Thoracic aorta (tissue), 2 donors: ENCODE measurements at places on chromosomes 2 and 18. TPM values are rescaled to one million over a fixed set of nuclear protein-coding genes. Genes with fewer than 3 reads are reported as not detected.

The METTL5 gene
- total RNA-seq, result 25.3 TPM

- no peak for DNase-seq
Measured at GRCh38 chr2:237669283-237669627, 41.9 kb downstream of the LRRFIP1 start.

The CD28 gene
- total RNA-seq, result 4.3 TPM

- no peak for DNase-seq
Measured at GRCh38 chr2:50724837-50725236, 307.1 kb downstream of the NRXN1 start.

The LINC00305 gene
- not detected for total RNA-seq

GRCh38 chr2:175203621-175204496, 22.3 kb upstream of the ATP5MC3 start:
- DNase-seq, result no peak

GRCh38 chr18:42426496-42427015, 471.5 kb downstream of the PIK3C3 start:
- DNase-seq, result no peak

The RTP5 gene
- 0.63 TPM for total RNA-seq

DNA sequence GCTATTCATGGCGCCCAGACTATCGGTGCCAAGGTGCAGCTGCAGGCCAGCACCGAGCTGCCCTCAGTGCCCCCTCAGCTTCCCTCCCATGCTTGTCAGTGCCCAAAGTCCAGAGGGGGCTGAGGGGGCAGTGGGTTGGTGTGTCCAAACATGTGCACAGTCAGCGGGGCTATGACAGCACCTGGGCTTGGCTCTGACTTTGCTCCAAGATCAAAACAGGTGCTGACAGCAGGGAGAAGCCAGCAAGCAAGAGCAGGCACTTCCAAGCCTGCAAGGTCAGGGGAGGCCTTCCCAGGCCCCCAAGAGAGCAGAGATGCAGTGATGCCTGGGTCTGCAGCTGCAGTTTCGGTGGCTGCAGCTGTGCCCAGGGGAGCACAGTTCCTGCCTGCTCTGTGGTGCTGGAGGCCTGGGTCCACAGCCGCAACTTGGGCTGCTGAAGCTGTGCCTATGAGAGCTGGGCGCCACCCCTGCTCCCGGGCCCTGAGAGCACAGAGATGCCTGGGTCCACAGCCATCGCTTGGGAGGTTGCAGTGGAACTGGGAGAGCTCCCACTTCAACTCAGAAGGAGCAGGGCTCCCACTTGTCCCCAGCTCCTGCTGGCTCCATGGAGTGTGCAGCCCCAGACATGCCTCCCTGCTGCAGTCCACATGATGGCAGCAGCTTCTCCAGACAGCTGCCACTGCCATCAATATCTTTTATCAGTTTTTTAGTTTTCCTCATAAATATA, 775.3 kb upstream of the POU3F3 start:
- DNase-seq, result no peak

DNA sequence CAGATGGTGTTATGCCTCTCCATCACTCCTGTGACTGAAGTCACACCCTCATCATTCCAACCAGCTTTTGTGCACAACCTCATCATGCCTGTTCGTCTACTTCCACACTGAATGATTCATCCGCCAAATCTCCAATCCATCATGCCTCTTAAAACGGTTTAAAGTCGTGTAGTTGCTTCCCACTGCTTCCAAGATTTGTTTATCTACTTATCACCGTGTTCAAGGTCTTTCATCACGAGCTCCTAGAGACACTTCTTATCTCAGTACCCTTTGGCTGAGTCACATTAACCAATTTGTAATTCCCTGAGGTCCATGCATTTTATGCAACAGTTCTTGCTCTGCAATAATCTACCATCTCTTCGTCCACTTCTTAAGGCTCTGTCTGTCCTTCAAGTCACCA, 592.3 kb upstream of the ID2 start:
- no peak for DNase-seq

The ABCB11 gene
- total RNA-seq, result not detected

DNA sequence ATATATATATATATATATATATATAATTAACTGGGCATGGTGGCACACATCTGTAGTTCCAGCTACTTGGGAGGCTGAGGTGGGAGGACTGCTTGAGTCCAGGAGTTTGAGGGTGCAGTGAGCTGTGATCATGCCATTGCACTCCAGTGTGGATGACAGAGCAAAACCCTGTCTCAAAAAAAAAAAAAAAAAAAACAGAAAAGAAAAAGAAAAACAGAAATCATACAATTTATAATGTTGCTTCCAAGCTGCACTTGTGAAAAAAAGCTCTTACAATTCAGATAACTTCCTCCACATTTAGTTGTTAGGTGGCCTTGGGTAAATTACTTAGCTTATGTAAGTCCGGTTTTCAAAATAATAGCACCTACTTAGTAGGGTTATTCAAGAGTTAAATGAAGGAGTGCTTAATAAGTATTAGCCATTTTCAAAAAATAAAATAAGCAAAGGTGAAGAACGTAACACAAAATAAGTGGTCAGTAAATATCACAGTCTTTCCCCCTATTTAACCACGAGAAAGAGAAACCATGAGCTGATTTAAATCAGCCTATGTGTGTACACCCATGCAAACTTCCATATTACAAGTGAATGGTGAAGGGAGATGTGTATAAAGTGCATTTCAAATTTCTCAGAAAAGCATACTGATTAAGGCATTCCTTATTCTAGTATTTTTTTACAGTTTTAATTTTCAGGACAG, 2.3 kb downstream of the WIPF1 start:
- no peak for DNase-seq

The DHRS9 gene
- total RNA-seq, result 4.8 TPM

The G6PC2 gene
- total RNA-seq, result not detected

GRCh38 chr18:36830158-36830495, 1.2 kb downstream of the KIAA1328 start:
- DNase-seq, result no peak

- no peak for DNase-seq
Measured at GRCh38 chr18:49590608-49591007, 28.8 kb downstream of the LIPG start.

DNA sequence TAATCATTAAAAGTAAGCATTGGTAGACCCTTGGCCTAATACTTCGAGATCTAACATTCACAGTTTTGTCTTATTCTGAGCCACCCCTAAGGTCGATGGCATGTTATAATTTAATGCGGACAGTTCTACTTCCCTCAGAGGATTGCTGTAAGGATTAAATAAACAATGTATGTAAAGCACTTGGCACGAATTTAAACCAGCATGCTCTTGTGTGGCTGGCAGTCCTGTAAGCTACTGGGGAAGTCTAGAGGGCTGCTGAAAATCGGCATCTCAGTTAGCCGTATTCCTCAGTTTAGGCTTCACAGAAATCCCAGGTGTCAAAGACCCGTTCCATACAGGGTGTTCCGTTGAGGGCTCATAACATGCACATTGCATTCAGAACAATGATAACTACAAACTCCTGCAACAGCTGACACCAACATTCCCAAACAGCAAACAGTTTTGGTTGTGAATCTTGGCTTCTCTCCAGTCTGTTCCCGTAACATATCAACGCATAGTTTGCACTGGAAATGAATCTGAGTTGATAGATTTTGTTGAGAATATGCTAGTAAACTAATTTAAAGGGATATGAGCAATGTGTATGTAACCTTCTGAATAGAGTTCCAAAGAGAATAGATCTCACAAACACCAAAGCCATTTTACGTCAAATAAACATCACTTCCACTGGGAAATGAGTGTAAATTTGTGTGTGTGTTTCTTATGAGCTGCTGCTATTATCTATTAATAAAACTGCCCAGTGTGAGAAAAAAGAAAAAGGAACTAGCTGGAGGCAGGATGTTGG, 52.2 kb upstream of the ACKR3 start:
- no peak for DNase-seq

- DNase-seq, result no peak
Measured at GRCh38 chr2:1680222-1681016, 63.9 kb downstream of the PXDN start.

- no peak for DNase-seq
Measured at GRCh38 chr18:36023336-36023735, 44.0 kb downstream of the RPRD1A start.

DNA sequence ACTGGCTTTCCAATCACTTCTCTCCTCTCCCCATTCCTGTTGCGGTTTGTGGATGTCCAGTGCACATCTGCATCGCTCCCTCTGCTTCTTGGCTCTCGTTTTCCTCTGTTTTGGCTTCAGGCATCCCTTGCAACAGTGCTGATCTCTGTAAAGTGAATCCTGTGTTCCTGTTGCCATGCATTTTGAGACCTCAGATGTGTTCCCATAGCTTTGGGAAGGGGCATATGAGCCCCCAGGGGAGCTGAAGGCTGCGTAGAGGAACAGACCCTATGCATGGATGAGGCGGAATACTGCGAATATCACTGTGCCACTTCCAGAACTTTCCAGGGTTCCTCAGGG, 168.4 kb upstream of the HAAO start:
- no peak for DNase-seq

DNA sequence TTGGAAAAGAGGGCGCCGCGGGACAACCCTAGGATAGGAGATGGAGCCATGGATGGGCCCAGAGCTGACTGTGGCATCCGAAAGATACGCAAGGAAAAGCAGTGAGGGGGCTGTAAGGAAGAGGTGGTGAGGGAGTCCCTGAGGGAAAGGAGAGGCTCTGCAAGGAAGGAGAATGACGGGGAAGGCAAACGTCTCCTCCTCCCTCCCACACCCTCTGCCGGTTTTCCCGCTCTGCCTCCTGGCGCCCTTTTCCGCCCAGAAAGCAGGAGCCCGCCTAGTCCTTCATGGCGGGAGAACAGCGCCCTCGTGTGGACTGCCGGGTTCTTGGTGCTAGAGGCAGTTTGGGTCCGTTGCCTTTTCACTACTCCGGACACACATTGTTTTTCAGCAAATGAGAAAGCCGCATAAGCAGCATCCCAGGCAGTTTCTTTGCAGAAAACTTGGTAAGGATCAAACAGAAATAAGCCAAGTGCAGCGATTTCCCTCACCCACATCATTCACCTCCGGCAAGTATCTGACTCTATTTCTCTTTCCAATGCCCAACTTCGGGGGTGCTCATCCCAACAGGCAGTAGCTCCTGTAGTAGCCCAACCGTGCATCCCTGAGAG, 200.4 kb downstream of the INO80D start:
- DNase-seq, result peak; percentile 33

The KIAA2012 gene
- not detected for total RNA-seq

The MC4R gene
- not detected for total RNA-seq

DNA sequence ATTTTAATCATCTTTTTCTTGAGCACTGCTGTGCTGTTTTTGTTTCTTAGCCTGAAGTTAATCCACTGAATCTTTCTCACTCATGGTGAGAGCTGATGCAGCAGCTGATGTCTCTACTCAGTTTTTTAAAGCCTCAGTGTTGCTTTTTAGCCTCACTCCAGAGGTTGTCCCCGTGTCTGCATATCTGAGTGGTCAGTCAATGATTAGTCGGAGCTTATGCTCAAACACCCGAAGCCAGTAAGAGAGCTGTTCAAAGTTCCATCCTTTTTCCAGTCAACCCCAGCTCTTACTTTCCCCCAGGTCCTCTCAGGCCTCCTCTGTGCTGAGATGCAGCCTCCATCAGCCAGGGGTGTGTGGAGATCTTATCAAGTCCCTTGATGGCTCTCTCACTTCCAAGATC, 81.1 kb downstream of the MBOAT2 start:
- no peak for DNase-seq

DNA sequence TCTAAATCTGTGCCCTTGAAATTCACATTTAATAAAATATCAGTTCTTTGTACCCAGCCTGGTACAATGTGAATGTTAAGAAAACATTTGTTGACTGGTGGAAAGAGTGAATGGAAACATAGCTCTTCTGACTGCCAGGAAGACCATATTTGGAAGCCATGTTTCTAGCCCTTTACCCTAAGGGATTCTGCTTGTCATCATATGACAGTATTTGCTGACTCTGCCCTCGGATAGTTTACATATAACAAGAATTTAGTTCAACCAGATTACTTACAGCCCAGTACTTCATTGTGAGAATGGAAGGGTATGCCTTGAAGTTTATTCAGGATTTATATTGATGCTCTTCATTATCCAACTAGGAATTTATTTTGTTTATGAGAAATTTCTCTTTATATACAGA, 13.8 kb upstream of the KCNS3 start:
- DNase-seq, result no peak

The ASXL3 gene
- total RNA-seq, result 7.3 TPM

The CRYGD gene
- total RNA-seq, result not detected

The WIPF1 gene
- 58.8 TPM for total RNA-seq

DNA sequence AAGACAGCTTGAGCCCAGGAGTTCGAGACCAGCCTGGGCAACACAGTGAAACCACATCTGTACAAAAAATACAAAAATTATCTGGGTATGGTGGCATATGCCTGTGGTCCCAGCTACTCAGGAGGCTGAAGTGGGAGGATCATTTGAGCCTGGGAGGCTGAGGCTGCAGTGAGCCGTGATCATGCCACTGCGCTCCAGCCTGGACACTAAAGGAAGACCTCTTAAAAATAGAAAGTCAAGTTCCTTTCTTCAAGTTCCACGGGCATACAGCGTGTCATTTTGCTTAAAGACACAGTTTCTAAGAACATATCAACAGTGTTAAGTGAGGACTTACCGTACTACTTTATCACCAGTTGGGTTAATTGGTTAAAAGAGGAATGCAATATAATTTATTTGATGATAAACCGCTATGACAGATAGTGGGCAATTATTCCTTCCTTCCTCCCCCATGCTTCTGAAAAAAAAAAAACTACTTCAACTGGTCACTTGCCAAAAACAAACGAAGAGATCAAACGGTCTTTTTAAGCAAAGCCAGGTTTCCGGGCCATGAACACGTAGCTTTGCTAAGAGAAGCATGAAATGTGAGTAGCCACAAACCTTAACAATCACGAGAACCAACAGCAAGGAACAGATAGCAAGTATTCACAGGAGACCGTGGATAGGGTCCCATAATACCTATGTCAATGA, 21.4 kb downstream of the AP1S3 start:
- DNase-seq, result no peak

GRCh38 chr18:79960921-79961526, 3.4 kb upstream of the HSBP1L1 start:
- DNase-seq, result no peak

DNA sequence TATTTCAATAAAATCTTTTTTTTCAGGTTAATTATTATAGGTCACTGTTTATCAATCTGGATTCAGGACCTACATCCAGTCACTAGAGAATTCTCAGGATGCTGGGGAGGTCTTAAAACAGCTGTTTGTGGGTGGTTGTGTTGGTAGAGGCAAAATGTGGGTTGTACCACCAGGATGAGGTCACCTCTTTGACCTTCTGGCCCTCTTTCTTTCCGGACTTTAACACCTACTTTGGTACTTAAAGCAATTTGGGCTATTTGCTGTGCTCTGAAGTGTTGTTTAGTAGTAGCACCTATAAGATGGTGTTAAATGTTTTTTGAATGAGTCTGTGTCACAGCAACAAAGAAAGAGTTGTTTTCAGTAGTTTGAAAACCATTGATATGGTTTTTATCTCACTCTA, 14.6 kb downstream of the EML4 start:
- no peak for DNase-seq

- no peak for DNase-seq
Measured at GRCh38 chr2:217593732-217594131, 409.1 kb downstream of the TNS1 start.

- no peak for DNase-seq
Measured at GRCh38 chr18:74534150-74534969, at the start of gene CNDP1. Gene CNDP1 (plus strand): TSS chr18:74534500. CDS start chr18:74534668, 168 bp downstream.

DNA sequence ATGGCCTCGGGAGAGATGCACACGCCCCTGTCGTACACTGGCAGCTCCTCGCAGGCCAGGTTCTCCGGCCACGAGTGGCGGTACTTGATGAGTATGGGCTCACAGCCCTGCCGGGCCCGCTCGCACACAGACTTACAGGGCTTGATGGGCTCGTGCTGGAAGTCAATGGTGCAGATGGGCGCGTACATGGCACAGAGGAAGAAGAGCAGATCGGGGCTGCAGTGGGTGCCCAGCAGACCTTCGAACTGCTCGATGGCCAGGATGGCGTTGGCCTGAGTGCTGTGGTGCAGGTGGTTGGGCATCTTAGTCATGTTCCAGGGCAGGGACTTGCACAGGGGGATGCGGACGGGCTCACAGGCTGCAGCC, 359 bp downstream of the FRZB start:
- DNase-seq, result no peak
